ENCODE measurements at places on chromosomes 3 and 15. TPM values are rescaled to one million over a fixed set of nuclear protein-coding genes. Genes with fewer than 3 reads are reported as not detected.
A peak's percentile ranks its signal among the peaks of the same experiment; 100 is the strongest.

DNA sequence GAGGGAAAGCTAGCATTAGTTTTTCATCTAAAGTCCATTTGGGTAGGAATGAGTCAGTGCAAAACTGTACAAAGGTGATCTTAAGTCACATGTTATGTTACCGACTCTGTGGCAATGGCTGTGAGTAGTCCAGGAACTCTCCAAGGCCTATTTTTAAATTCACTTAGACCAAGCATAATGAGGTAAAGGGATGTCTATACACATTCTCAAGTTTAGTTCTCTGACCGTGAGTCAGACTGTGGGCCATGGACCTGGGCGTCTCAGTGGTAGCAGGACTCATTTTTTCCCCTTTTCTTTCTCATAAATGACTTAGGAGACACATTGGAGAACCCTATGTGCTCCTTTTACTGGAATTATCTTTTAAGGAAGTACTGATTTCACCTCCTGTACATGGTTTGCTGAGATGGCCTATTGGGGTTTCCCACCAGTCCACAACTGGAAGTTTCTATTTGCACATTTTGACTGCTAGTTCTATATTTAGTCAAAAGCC, 488.7 kb upstream of the TPRG1 start:
- H3K27ac ChIP-seq = no peak overlapping the region
- no peak overlapping the region for H3K4me3 ChIP-seq

DNA sequence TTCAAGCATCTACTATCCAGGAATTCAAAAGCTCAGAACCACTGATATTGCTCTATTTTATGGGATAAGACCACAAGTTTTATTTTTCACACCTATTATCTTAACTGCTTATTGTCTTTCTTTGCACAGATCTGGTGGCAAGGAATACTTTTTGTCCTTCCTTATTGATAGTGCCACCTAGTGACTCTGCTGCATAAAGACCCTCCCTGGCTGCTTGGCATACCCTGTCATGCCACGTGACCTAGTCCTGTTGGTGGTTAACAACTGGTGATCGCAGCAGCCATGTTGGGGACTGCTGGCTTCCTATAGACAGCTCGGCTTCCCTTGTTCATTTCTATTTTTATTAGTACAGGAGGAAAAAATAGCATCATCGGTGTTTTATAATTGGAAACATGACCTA, 236.3 kb downstream of the MEX3B start:
- DNase-seq = no peak
- no peaks in the 10 kb centered on the region for H3K4me1 ChIP-seq
- H3K4me3 ChIP-seq = no peak overlapping the region
- H3K27me3 ChIP-seq = no peaks in the 10 kb centered on the region

DNA sequence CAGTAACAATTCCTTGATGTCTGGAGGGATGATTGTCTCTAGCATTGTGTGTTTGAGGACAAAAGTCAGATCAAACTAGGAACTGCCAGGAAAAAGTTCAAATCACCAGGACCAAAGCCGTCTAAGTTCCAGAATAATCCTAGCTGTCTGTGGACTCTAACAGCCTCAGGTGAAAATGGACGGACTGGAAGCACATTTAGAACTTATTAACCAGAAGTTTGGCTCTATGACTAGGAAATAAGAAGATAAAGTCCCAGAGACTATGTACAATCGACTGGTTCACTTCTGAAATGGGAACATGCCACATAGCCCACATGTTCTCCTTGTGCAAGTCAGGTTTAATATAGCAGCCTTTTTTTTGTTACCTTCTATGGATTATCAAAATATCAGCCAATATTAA, 50.6 kb upstream of the SGO1 start:
- no peaks in the 10 kb centered on the region for H3K27me3 ChIP-seq
- no peak overlapping the region for H3K27ac ChIP-seq
- no peak for DNase-seq
- H3K36me3 ChIP-seq = no peaks in the 10 kb centered on the region
- no peak overlapping the region for H3K4me3 ChIP-seq

The DNAJA4 gene
- 29.7 TPM for total RNA-seq

The CSPG5 gene
- 0.37 TPM for total RNA-seq

DNA sequence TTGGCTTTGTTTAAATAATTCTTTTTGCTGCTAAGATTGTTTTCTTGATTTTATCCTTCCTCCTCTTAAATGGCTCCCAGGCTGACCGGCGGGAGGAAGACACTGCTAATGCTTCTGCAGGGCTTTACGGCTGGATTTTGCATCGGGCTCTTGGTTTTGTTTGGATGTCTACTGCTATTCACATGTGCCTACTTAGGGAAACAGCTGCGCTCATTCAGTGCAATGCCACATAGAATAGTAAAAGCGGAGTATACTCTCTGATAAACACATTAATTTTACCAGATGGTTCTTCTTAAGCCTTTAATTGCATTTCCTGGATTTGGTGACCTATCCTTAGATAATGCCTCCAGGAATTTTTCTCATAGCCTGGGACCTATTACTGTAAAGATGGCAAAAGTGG, 146.6 kb downstream of the THSD4 start:
- no peaks in the 10 kb centered on the region for H3K4me1 ChIP-seq
- no peak for DNase-seq
- no peaks in the 10 kb centered on the region for H3K36me3 ChIP-seq
- H3K4me3 ChIP-seq = no peak overlapping the region
- no peak overlapping the region for H3K27ac ChIP-seq
- H3K27me3 ChIP-seq = no peaks in the 10 kb centered on the region

DNA sequence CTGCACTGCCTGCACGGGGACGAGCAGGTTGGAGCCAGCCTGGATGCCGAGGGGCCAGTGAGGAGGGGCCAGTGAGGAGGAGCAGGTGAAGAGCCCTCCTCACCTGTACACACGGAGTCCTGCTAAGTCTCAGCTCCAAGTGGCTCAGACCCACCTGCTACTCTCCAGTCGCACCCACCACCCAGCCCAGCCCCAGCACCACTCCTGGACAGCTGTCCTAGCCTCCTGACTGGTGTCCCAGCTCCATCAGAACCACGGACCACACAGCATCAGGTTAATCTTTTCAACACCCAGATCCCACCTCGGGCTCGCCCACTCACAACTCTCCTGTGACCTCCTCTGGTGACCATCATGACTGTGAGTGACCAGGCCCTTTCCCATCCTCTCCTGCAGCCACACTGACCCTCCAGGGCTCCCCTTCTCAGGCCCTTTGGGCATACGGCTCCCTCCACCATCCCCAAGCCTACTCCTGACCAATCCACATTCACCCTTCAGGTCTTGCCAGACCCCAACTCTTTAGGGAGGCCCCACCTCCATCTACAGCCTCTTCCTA, 13.8 kb downstream of the EFCC1 start:
- no peaks in the 10 kb centered on the region for H3K36me3 ChIP-seq
- no peaks in the 10 kb centered on the region for H3K27me3 ChIP-seq
- H3K4me3 ChIP-seq = peak overlapping the region; percentile 66
- no peak for DNase-seq
- peak overlapping the region; percentile 91 for H3K27ac ChIP-seq

GRCh38 chr15:65812916-65813315, 20.8 kb upstream of the DENND4A start:
- H3K4me3 ChIP-seq = no peak overlapping the region
- no peaks in the 10 kb centered on the region for H3K27me3 ChIP-seq
- peaks cover 9% of the 10 kb centered on the region for H3K36me3 ChIP-seq
- H3K4me1 ChIP-seq = peaks cover 26% of the 10 kb centered on the region
- peak; percentile 16 for DNase-seq

The PRRT3 gene
- total RNA-seq = 5.5 TPM

Data from activated CD8-positive, alpha-beta T cell treated with anti-CD3 and anti-CD28 coated beads, Interleukin-2, amount 10 ng/mL, durations not matched to agents 7 days and 5 days (primary cell).